Left forelimb (tissue), 1 donor: ENCODE measurements at places on chromosomes 6 and 20.

DNA sequence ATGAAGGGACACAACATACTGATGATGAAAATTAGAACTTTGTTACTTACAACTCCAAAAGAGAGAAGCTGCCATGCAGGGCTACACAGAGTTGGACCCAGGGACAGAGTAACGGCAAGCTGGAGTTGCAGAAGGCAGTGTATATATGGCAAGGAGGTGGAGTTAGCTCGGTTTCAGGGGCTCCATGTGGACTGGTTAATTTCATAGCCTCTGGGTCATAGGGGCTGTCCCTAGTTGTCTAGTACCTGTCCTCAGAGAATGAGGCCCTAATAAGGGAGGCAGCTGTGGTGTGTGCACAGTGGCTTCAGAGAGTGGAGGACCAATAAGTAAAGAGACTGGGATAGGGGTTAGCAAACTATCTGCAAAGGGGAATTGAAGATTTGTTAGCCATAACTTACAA, 7.9 kb upstream of the ZSCAN12 start:
- DNase-seq = no peak

DNA sequence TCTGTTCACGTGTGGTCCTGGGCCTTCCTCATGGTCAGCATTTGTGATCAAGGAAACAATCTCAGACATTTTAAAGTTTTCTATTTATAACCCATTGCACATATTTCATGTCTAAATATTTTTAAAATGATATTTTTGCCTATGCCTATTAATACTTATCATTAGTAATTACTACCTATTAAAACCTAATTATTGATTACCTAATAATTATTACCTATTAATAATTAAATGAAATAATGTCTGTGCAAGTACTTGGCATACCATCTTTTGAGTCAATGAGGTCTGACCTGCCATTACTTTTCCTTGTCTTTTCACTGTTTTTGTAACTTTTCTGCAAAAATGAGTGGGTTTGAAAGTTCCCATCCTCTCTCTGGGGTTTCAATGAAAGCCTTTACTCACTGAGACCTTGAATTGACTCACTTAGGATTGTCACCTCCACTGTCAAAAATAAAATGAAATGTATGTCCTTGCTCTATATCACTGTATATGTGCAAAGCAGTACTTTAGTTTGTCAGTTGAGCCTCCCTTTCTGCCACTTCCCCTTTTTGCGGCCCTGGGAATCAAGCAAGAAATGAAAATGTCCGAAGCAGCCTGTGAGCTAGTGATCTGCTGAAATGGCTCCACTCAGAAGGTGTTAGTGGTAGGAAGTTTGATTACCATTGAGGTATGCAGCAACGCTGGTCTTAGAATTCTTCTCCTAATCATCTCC, 87.8 kb downstream of the L3MBTL3 start:
- no peak for DNase-seq

DNA sequence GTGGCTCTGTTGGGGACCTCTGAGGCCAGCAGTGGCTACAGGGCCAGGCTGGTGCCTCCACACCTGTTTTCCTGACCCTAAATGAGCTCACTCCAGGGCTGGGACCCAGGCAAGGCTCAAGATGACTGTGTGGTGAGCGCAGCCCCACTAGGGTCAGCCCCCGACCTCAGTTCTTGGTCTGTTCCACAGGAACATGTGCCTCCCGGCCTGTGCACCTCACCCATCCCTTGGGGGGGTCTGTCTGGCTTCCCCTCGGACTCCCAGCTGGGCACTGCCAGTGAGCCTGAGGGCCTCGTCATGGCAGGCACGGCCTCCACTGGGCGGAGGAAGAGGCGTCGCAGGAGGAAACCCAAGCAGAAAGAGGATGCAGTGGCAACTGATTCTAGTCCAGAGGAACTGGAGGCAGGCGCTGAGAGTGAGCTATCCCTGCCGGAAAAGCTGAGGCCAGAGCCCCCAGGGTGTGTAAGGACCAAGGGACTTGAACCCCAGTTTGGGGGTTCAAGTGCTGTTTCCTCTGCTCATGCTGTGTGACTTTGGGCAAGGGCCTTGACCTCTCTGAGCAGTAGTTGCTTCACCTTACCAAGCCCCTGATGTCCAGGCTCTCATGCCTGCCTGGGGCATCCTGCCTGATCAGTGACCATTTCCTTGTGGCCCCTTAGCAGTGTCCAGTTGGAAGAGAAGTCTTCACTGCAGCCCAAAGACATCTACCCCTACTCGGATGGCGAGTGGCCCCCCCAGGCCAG, 8.0 kb downstream of the LPIN3 start:
- no peak for DNase-seq

DNA sequence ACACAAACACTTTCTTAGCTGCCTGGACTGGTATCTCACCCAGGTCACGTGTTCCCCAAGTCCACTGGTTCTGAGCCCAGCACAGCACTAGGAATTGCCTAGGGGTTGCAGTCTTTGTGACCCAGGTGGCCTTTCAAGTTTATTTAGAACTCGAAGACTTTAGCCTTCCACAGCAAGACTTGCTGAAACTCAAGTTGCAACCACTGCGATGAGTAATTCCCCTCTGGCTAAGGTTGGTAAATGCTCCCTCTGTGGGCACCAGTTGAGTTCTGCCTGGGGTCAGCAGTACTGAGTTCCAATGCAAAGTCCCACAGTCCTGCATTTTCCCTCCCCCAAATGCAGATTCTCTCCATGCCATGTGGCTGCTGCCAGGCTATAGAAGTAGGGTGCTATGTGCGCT, 77.6 kb upstream of the MOCS1 start:
- no peak for DNase-seq

DNA sequence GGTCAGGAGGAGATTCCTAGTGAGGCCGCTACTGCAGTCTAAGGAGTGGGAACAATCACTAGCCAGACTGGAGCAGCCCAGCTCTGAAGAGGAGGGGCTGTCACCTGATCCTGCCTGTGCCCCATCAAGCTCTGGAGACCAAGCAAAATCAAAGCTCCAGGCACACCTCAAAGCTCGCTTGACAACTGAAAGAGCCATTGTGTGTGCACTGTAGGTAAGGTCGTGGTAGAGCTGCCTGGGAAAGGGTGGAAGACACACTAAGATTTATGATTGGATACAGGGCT, 58.2 kb downstream of the CSE1L start:
- no peak for DNase-seq

DNA sequence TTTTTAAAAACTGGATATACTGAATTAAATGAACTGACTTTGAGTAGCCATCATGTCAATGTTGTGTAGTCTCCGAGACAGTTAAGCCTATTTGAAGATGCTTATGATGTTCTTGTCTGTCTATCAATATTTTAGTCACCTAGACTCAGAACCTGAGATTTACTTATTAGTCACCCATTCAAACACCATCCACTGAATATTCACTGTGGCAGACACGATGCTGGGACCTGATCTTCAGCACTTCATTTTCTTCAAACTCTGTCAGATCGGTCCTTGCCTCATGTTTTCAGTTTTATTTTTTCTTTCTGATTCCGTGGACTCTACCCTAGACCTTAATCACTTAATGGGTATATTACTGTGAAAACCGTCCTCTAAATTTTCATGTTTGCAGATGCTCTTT, 123.7 kb upstream of the MCHR2 start:
- no peak for DNase-seq

DNA sequence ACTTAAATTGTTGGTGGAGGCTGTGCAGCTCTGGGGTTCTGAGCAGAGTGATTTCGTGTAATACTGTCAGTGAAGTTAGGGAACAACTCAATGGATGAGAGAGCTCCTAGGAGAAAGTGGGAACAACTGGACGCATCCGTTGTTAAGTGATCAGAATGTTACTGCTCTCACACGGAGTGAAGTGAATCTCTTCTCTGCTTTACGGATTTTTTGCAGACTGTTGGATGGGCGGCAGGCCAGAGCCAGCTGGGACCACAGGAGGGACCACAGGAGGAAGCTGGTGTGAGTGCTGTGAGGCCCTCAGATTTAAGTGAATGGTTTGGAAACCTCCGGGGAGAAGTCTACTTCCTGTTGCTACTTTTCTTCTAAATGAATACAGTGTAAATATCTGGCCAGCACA, 23.7 kb upstream of the PPP1R14C start:
- DNase-seq = no peak

DNA sequence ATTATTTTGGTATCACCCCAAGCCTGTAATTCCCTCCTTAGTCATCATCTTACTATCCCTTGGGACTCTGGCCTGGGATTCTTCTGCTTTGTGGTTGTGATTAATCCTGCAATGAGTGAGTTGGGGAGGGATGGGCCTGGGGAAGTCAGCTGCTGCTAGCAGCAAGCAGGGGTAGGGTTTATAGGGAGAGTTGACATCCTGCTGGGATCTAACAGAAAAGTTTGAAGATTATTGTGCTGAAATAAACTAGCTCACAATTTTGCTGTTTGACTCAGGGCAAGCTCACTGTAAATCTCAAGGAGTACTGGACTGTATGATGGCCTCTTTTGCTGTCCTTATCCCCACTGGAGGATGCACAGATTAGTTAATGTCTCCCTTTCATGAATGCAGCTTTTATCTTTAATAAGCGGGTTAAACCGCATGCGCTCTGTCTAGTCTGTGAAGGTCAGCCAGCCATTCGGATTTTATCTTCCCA, 83.4 kb downstream of the JARID2 start:
- no peak for DNase-seq

DNA sequence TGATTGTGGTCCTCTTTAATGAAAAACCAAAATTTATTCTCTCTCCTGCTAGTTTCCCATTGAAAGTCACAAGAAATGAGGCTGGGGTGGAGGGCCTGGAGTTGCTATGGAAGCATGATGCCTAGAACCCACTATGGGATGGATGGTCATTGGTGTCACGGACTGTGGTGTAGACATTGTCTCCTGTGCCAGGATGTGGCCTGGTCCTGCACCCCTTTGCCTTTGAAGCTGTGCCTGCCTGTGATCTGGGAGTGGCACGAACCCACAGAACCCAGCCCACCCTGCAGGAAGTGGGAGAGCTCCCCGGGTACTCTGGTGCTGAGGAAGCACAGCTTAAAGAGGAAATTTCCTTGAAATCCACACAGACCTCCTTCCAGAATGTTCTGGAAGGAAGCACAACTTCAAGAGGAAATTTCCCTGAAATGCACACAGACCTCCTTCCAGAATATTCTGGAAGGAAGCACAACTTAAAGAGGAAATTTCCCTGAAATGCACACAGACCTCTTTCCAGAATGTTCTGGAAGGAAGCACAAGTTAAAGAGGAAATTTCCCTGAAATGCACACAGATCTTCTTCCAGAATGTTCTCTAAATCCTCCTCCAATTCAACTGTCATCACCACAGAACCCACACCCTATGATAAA, 105.6 kb downstream of the CDH26 start:
- no peak for DNase-seq

DNA sequence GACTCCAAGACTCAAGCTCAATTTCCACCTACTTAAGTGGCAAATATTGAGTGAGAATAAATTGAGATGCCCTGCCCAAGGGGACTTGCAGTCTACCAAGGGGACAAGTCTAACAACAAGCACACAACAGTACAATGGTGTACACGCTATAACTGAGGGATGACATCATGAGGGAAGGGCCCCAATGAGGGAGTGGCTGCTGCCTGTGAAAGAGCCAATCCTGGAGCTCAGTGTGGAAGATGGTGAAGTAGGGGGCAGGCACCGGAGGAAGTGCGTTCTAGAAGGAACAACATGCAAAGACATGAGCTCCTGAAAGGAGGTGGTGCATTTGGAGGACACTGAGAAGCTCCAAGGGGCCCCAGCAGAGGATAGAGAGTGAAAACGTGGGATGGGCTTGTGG, 46.9 kb upstream of the ARMH2 start:
- DNase-seq = no peak

DNA sequence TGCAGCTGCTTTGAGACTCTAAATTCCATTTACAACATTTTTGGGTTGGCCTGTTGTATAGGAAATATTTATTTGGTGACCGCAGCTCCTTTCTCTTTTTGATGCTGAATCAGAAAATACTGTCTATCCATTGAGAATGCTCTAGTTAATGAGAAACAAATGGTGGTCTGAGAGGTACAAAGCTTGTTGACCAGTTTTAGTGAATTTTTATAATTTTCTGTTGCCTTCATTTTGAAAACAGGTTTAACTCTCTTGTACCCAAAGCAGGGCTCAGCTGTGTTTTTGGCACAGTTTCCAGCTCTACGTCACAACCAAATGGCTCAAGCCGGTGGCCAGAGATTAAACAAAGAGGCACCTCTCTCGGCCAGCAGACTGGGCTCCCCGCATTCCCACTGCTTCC, 113.2 kb downstream of the FNDC1 start:
- no peak for DNase-seq

- DNase-seq = no peak
Measured at GRCh38 chr20:35463455-35464300, 8.3 kb downstream of the CEP250 start.

GRCh38 chr6:137272403-137272802, 53.2 kb upstream of the IFNGR1 start:
- no peak for DNase-seq

DNA sequence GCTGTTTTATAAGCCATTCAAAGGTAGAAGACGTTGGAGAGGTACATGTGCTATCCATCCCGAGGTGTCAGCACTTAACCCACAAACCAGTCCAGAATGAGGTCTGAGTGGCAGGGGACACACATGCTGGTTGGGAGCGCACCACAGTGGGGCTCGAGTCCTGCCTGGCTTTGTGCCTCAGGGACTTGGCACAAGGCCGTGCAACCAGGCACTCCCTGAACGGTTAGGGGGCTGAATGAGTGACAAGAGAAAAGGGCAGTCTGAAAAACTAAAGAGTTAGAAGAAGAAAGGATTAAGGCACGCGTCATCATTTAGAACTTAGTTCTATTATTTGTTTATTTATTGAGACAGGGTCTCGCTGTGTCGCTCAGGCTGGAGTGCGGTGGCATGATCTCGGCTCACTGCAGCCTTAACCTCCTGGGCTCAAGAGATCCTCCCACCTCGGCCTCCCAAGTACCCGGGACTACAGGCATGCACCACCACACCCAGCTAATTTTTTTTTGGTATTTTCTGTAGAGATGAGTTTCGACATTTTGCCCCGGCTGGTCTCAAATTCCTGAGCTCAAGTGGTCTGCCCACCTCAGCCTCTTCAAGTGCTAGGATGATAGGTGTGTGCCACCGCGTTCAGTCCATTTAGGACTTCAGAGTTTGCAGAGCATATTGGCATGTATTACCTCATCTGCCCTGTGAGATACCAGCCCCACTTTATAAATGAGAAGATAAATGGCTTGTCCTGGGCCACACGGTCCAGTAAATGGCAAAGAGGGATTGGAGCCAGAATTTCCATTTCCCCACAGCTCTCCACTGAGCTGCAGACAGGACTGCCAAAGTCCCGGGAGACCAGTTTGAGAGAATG, 47.4 kb upstream of the IRF4 start:
- no peak for DNase-seq

DNA sequence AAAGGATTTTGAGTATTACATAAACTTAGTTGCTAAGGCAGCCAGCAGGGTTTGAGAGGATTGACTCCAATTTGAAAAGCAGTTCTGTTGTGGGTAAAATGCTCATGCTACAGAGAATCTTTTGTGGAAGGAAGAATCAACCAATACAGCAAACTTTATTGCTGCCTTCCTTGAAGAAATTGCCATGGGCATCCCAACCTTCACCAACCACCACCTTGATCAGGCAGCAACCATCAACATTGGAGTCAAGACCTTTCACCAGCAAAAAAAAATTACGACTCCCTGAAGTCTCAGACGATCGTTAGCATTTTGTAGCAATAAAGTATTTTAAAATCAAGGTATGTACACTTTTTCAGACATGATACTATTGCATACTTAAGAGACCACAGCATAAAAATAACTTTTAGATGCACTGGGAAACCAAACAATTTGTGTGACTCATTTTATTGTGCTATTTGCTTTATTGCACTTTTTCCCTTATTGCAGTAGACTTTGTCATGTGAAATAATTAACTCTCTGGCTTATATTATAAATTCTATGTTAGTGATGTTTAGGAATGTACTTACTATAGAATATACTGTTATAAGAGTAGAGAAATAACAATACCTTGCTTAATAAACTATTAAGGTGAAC, 390.8 kb downstream of the CDKAL1 start:
- no peak for DNase-seq
